CD4-positive, alpha-beta T cell treated with Interferon gamma for 1 hour (primary cell): ENCODE measurements at places on chromosomes 2 and 18.
A peak's percentile ranks its signal among the peaks of the same experiment; 100 is the strongest.

DNA sequence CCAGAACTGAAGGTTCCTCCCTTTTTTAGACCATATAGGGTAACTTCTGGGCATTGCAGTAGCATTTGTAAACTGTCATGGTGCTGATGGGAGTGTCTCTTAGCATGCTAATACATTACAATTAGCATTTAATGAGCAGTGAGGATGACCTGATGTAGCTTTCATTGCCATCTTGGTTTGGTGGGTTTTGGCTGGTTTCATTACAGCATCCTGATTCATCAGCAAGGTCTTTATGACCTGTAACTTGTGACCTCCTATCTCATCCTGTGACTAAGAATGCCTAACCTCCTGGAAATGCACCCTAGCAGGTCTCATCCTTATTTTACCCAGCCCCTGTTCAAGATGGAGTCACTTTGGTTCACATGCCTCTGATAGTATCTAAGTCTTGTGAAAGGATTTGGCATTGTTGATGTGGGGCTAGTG is 159.0 kb downstream of the TMX3 start:
- no peak for DNase-seq

DNA sequence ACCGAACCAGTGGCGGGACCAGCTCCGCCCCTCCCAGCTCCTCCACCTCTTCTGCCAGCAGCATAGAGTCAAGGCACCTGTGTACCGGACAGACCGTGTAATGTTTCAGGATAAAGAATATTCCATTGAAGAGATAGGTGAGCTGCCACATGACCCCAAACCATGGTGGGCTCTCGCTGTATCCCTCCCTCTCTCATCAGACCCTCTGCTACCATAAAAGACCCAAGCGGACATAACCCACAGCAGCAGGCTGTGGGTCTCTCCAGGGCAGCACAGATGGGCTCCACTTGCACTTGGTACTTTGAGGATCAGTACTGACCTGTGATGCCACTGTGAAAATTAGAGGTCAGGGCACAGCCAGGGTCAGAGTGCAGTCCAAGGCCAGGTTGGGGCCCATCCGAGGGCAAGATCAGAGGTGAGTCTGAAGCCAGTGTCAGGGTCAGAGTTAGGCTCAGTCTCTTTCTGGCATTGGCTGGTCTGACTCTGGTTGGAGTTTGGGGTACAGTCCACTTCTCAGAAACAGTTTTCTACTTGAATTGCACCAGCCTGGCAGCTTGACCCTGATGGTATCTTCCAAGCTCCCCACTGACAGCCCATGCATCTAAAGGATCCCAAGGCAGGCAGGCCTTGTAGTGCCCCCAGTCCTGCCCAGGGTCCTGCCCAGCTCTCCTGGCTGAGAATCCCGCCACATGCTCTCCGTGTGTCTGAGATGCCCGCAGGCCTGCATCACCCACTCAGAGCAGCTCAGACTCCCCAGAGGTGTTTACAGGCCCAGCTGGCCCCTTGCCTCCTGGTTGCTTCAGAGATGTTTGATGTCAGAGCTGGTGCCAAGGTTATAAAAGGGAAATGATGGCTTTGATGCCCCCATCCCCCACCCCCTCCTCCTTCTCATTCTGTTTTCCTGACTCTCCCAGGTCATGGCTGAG is 212.1 kb downstream of the DYSF start:
- no peak for DNase-seq

- DNase-seq = no peak
These were observed 19.3 kb downstream of the CXCR2 start for GRCh38 chr2:218145124-218145523.

DNA sequence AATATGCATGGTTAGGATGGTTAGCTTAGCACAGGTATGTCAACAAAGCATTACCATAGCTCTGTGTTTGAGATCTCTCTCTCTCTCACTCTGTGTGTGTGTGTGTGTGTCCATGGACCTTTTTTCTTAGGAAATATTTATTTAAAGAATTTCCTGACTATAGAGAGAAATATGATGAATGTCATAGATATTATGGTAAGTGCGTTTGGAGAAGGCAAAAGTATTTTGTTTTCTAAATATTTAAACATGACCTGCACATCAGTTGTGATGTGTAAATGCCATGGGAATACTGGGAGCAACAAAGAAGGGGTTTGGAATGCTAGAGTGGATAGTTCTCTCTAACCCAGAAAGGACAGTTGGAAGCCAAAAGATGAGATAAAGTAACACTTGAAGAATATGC is 3.9 kb upstream of the TMEM178A start:
- no peak for DNase-seq

- DNase-seq = no peak
These were observed 106.6 kb downstream of the MAPK4 start for GRCh38 chr18:50666536-50666935.

DNA sequence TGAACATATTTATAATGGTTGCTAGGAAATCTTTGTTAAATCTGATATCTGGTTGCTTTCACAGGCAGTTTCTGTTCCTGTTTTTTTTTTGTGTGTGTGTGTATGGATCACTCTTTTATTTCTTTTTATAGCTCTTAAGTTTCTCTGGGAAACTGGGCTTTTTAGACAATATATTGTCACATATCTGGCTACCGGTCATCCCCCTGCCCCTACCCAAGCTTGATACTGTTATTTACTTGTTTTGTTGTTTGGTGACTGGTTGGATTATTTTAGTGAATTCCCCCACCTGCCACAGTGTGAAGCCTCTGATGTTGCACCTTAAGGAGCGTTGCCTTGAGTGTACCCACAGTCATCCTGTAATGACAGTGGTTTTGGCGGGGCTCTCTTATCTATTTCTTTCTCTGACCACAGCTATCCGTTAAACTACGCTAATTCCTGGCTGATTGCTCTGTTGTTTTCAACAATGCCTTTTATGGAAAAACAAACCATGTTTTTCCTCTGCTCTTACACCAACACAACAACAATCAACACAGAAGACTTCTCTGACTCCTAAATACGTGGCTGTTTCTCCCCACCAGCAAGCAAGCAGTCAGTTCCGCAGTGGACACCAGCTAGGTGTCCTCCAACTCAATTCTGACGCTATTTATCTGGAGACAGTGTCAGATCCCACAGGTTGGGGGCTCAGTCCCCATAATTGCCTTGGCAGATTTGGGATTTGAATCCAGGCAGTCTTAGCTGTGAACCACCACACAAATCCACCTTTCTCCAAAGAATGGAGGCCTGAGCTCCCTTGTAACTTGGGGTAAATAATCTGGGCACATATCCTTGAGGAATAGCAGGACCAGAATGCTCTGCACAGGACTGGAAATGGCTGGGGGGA is 10.9 kb downstream of the GNLY start:
- peak; percentile 38 for DNase-seq

DNA sequence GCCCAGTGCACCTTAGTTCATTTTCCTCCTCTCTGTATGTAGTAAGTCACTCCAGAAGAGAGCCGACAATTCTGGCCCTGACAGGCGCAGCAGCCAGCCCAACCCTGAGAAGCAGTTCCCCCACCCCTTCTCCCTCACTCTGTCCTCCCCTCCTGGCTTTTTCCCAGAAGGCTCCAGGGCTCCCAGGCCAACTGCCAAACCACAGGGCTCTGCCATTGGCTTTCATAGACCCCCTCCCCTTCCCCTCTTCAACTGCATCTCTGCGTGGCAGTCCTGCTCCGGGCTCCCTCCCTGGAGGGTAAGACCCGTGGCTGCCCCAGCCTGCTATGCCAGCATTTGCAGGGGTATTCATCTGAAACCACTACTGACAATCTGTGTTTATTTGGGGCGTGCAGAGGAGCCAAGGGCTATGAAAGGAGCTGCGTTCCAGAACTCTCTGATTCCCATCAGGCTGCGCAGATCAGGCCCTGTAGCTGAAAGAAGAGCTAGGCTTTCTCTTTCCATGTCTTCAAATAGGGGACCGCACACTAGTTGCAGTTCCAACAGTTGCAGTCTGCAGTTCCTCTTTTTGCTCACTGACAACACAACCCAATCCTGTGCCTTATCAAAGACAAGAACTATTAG is 388.6 kb upstream of the TNP1 start:
- no peak for DNase-seq

GRCh38 chr2:157843935-157844334 is 32.2 kb downstream of the ACVR1 start:
- DNase-seq = no peak

DNA sequence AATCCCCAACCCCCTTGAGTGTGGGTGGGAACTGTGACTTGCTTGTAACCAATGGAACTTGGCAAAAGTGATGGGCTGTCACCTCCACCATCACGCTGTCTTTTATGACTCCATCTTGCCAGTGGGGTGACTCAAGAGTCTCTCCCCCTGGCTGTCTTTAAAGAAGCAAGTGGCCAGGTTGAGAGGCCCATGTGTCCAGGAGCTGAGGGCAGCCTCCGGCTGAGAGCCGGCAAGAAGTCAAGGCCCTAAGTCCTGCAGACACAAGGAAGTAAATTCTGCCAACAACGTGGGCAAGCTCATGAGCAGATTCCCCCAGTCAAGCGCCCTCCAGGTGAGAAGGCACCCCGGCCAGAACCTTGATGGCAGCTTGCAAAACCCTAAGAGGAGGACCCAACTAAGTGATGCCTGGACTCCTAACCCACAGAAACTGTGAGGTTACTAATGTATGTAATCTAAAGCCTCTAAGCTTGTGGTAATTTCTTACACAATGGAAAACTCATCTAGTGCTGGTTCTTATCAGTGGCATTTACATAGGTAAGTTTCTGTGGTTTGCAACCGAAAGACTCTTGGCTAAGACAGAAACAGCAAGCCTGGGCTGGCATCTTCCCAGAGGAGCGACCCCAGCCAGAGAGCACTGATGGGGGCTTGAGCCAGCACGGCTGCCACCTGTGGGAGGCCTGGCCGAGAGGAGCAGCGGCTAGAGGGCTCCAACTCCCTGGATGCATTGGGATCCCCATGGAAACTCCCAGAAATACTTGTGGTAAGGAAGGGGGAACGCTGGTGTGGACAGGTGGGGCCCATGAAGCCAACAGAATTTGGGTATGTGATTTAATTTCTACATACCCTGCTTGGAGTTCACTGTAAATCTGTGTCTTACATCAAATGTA is 49.3 kb downstream of the CIB4 start:
- DNase-seq = no peak

DNA sequence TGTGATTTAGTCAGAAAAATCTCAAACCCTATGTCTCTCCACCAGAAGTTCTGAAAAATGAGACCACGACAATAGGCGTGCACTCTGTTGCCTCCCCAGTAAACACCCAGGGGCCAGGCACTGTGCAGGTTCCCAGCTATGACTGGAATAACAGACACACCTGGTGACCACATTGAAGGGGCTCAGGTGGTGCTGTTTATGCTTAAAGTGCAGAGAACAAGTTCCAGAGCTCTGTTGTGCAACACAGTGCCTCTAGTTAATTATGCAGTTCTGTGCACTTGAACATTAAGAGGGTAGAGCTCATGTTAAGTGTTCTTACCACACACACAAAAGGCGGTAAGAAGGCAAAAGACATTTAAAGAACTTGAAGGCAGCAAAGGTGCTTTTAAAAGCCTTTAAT is 52.6 kb upstream of the AFF3 start:
- DNase-seq = no peak

GRCh38 chr2:112887964-112888749 is 22.8 kb upstream of the IL37 start:
- DNase-seq = no peak

DNA sequence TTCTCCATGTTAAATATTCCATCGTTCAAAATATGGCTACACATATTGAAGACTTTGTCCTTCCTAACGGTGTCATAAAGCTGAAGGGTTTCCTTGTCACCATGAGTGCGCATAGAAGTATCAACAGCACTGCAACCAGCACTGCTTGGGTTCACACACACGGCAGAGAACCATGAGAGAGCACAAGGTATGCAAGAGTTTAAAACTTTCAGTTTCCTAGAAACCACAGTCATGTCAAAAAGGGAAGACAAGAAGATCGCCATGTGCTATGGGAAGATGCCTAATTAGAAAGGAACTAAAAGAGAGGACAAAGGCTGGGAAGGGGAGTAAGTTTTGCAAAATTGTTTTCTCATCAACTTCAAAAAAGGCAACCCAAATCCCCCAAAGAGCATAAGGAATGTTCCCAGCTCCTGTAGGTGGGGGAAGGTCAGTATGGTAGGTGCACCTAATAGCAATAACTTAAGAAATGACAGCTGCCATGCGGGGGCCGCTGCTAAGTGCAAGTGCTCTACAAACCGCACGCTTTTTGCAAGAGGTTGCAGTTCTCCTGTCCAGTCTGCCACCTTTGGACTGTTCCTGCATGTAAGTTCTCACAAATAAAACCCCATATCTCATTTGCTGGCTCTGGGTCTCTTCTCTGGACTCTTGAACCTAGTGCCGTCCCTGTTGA is 136.8 kb downstream of the TMEM163 start:
- DNase-seq = no peak

DNA sequence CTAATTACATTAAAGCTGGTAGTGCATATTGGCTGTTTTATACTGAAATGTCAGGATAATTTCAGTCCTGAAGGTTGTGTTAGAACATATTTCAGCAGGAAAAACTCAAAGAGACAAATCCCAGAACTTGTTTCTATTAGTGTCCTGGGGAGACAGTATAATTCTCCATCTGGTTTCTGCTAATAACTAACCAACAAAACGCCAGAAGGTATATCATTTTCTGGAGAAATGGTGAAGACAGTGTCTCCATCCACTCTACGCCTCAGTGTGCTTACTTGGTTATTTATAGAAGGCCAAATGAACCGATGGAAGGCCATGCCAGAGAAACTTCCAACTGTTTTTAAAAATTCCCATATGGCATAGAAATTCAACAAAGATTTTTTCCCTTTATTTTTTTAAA is 41.6 kb downstream of the GCA start:
- DNase-seq = no peak

DNA sequence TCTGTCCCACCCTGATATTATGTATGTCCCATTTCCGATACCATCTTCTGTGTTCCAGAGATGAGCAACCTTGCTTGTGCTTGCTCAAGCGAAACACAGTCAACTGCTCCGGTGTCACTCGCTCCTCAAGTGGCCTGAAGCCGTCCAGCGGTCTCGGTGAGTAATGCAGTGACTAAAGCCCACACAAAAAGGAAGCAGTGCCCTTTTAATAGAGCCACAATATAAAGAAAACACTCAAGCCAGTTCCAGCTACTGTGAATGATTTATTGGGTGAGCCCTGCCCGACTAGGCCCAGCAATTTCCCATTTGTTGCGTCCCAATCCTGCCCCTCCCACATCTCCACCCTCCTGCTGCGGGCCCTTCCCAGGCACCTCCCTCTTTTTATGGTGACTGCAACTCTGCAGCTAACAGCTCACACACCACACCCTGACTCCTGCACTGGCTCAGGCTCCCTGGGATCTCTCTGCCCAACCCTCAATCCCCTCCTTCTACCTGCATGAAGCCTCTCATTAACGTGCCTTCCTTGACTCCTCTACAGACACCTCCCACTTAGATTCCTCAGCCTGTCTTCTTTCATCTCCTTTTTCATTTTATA is 44.2 kb upstream of the DSC1 start:
- peak; percentile 42 for DNase-seq

GRCh38 chr2:109265369-109265768 is 136.4 kb downstream of the SH3RF3 start:
- DNase-seq = no peak

- no peak for DNase-seq
These were observed 1.3 kb upstream of the ITPRID2 start for GRCh38 chr2:181890271-181890670.

GRCh38 chr2:158034198-158034866 is 67.3 kb upstream of the UPP2 start:
- peak; percentile 22 for DNase-seq
